ENCODE measurements at places on chromosomes 3 and 15.

DNA sequence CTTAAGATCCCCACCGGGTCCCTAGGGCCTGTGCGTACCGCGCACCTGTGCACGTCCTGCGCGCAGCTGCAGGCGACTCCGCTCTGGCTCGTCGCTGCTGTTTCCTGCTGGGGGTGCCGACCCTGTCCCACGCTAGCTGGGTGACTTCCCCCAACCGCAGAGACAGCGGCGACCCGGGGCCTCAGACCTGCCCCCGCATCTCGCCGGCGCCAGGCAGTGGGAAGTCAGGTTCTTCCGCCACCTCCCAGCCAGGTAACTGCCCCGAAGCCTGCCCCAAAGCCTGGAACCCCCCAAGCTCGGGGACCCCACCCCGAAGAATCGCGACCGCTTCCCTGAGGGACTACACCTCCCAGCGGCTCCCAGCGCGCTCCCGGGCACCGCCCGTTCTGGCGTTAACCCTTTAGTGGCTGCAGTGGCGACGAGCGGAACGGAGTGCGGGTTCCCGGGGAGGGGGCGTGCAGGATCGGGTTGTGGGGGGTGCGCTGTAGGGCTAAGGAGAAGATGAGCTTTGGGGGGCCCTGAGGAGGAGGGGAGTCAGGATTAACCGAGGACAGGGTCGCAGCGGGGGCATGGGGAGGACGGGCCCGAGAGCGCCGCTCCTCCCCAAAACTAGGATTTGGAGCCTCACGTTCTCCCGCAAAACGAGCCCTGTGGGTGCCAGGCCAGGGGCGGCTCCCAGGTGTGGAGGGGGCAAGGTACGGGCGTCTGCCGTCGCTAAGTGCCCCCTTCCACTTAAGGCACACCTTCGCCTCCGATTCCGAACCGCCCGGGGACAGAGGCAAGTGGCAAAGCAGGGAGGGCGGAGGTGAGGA is 589 bp downstream of the NEIL1 start:
- DNase-seq: no peak

GRCh38 chr15:63043335-63044076 is 959 bp downstream of the TPM1 start:
- no peak for DNase-seq

GRCh38 chr3:190718097-190718496 is 144.4 kb downstream of the GMNC start:
- no peak for DNase-seq

DNA sequence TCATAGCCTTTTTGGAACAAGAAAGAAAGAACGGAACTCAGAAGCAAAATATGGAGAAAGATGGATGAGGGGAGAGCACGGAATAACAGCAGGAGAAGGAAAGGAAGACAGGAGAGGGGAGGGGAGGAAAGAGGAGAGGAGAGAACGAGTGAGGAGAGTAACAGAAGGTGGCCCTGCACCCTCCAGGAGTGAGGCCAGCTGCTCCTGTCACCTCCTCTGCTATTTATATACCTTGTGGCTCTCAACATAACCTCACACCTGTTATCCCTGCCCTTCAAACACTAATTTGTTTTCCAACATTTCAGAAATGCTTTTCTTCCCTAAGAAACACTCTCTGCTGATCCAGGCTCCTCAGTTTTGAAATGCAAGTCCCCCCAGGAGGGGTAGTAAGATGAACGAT is 53.4 kb upstream of the ATP2B2 start:
- no peak for DNase-seq

DNA sequence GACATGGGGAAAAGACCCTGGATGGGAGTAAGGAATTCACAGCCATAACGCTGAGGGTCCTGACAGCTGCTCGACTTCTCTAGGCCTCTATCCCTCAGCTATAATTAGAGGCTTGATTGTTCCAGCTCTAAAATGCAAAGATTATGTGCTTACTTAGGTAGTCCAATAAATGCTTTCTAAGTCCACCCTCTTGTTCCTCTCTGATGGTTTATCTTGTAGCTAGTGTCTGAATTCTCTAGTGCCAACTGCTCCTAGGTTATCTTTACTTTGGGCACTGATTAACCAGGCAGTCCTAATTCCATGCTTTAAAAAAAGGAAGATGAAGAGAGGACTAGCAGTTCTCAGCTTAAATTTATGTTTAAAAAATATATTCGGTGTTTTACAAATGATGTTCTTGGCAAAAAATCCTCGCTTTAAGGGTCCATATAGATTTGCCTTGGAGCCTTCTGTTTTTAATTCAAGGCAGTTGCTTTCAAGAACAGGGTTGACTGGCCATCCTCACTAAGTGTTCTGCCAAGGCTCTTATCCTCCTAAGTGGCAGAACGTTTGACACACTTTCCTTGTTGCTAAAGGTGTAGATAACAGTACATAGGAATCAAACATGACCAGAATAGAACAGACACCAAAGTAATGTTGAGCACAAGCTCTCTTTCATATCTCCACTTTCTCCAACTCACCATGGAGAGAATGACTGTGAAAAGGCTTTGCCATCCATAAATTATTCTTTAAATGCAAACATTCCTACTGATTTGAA is 60.6 kb downstream of the THRB start:
- DNase-seq: no peak

DNA sequence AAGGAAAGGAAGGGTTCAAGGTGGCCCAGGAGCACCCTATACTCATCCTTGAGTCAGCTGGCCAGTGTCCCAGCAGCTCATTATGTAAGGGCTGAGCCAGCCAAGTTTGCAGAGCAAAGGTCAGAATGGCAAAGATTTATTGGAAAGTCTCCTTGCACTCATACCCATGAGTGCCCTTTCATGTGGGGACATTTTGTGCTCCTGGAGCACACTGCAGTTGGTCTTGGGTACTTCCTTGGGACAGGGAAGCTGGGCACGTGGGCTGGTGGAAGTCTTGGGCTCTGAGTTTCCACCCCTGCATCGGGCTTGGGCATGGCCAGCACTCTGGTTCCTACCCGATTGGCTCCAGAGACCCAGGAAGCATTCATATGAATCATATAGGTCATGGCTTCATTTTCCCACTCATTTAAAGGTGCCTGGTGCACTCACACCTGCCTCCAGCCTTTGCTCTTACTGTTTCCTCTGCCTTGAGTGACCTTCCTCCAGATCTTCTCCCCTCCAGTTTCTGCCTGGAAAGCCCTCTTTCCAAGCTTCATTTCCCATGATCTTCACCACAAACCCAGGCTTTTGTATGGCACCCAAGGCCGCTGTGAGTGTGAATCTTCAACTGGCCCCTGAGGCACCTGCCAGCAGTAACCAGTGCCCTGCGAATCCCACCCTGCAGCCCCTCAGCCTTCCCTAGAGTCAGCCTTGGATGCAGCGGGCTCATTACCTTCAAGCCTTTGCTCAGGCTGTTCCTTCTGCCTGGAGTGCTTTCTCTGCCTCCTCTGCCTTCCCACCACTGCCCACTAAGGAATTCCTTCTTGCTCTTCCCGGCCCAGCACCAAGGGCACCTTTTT is 10.5 kb upstream of the PRKCD start:
- no peak for DNase-seq

GRCh38 chr3:38543586-38543985 is 47.4 kb downstream of the EXOG start:
- DNase-seq: no peak

DNA sequence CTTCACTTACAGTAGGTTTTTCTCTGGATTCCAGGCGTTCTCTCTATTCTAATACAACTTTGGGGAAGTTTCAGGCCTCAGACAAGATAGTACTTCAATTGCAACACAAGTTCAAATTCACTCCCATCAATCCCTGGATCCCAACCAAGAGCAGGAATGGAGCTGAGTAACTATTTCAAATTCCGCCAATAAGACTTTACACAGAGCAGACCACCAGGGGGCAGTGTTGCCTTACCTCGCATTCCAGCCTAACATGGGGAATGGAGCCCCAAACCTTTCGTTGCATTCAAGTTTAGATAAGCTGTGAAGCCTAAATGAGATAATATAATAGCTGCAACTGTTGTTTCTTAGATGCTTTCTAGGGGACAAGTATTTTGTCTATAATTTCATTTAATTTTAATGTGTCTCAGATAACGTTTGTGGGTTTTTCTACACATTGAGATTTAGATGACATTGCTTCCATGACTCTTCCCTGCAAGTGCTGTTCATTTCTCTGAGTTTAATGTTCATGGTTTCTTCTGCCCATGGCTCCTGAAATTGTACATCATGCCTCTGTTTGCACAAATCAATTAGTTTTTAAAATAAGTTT is 186.7 kb downstream of the NSUN3 start:
- DNase-seq: no peak

- no peak for DNase-seq
Observed at GRCh38 chr3:177203689-177204395, 6.6 kb upstream of the TBL1XR1 start.

DNA sequence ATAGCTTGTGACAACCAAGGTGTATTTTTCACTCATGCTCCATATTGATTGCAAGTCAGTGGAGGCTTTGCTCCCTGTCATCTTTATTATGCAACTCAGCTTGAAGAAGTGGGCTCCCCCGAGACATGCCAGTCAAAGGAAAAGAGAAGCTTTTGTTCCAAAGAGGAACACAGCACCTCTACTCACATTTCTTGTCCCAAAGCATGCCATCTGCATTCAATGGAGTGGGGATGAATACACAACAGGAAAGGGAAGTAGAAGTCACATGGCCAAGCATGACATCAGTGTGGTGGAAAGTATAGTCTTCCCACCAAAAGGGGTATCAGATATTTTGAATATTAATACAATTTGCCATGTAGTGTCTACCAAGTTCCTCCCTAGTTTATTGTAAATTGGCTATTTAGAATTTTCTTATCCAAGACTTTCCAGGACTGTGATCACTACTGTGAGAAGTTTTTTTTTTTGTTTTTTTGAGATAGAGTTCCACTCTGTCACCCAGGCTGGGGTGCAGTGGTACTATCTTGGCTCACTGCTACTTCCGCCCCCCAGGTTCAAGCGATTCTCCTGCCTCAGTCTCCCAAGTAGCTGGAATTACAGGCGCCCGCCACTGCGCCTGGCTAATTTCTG is 114.5 kb downstream of the GMPS start:
- DNase-seq: no peak
